ENCODE measurements at places on chromosomes 3 and 15. TPM values are rescaled to one million over a fixed set of nuclear protein-coding genes. Genes with fewer than 3 reads are reported as not detected.

Gene SLC12A1
- 0.11 TPM for polyA plus RNA-seq

Gene POPDC2
- polyA plus RNA-seq, result 8.4 TPM

Gene IQCF6
- polyA plus RNA-seq, result not detected

Gene SLC28A1
- polyA plus RNA-seq, result 0.18 TPM

Gene ZNF501
- polyA plus RNA-seq, result 3.1 TPM

Gene IL20RB
- polyA plus RNA-seq, result 5.4 TPM

Gene LYZL4
- polyA plus RNA-seq, result 0.46 TPM

Gene CCDC54
- polyA plus RNA-seq, result not detected

Gene DZIP1L
- polyA plus RNA-seq, result 1.5 TPM

Gene GOLGA8J
- 0.05 TPM for polyA plus RNA-seq

Gene NPAP1
- polyA plus RNA-seq, result not detected

Gene RPSA
- polyA plus RNA-seq, result 1,490 TPM

Gene MINAR1
- 0.37 TPM for polyA plus RNA-seq

Gene LRTM1
- polyA plus RNA-seq, result 0.62 TPM

Gene EAF2
- polyA plus RNA-seq, result 18.0 TPM

Gene DNAH12
- 1.2 TPM for polyA plus RNA-seq

Gene CCDC80
- 10.6 TPM for polyA plus RNA-seq

Gene BCHE
- 2.1 TPM for polyA plus RNA-seq

Gene ZMYND10
- polyA plus RNA-seq, result 5.5 TPM

Gene PRICKLE2
- polyA plus RNA-seq, result 1.2 TPM

Gene COL8A1
- polyA plus RNA-seq, result 5.9 TPM

Gene HLTF
- polyA plus RNA-seq, result 11.3 TPM

Gene LARP6
- 12.4 TPM for polyA plus RNA-seq

Gene GPX1
- polyA plus RNA-seq, result 384 TPM

Gene STARD5
- 12.0 TPM for polyA plus RNA-seq

Gene SEMA3G
- 6.4 TPM for polyA plus RNA-seq

Gene BLM
- polyA plus RNA-seq, result 13.2 TPM

Gene CASR
- 0.43 TPM for polyA plus RNA-seq

Gene NR2E3
- 0.05 TPM for polyA plus RNA-seq

Gene CHRM5
- 0.16 TPM for polyA plus RNA-seq

Gene PLSCR5
- 0.21 TPM for polyA plus RNA-seq

Gene GP5
- 0.64 TPM for polyA plus RNA-seq

Gene GABRR3
- polyA plus RNA-seq, result 0.02 TPM

Gene ARHGEF26
- polyA plus RNA-seq, result 3.5 TPM

Gene SKIL
- polyA plus RNA-seq, result 23.0 TPM

Gene NEIL1
- polyA plus RNA-seq, result 77.9 TPM

Gene ISLR2
- polyA plus RNA-seq, result 0.98 TPM

Gene WNT5A
- 5.5 TPM for polyA plus RNA-seq

Gene ABHD6
- 7.6 TPM for polyA plus RNA-seq

Gene CHAC1
- polyA plus RNA-seq, result 1.9 TPM

Gene CD200R1
- polyA plus RNA-seq, result 2.5 TPM

Gene SLC22A13
- polyA plus RNA-seq, result 0.07 TPM

Gene CLCN2
- polyA plus RNA-seq, result 7.0 TPM

Gene GCSAM
- 18.0 TPM for polyA plus RNA-seq

Gene ACSBG1
- polyA plus RNA-seq, result 1.1 TPM

Gene SAXO2
- 6.0 TPM for polyA plus RNA-seq

Gene AHSG
- polyA plus RNA-seq, result 0.23 TPM
